NCI-H187 treated with DMSO at 0.1 percent for 48 hours (cell line): ENCODE measurements at places on chromosomes 16 and 17.

DNA sequence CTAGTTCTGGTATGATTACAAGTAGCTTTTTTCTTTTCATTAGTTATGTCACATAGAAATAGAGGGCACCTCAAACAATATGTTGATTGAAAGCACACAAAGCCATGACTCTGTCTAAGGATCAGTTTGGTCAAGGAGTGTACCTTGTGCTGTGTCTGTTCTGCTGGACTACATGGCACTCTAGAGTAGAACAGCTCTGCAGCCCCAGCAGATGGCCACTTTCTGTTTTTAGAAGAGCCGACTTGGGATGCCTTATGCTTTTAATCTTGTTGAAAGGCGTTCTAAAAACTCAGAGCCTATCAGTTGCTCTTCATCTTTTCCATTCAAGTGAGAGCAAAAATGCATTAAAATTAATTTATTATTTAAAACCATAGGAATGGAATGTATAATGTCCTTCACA, 49.3 kb upstream of the CA10 start:
- DNase-seq = no peak

DNA sequence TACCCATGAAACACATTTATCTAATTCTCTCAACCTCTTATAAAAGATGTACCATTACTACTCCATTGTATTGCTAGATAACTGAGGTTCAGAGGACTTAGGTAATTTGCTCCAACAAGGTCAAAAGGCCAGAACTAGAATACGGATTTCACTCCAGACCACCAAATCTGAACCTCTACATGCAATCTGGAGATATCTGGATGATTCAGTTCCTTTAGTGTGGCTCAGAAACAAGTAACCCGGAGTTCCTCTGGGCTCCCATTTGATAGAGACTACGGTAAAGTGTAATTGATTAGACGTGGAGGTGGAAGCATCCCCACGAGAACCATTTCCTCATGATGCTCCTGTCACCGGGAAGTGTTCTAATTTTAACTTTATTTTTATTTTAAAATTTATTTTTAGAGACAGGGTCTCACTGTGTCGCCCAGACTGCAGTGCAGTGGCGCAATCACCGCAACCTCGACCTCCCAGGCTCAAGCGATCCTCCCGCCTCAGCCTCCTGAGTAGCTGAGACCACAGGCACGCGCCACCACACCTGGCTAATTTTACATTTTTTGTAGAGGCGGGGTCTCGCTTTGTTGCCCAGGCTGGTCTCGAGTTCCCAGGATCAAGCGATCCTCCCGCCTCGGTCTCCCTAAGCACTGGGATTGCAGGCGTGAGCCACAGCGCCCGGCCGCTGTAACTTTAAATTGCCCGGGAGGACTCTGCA, 608 bp upstream of the COX10 start:
- no peak for DNase-seq

GRCh38 chr16:58497935-58498334, 2.0 kb upstream of the NDRG4 start:
- no peak for DNase-seq

- no peak for DNase-seq
Measured at GRCh38 chr16:56777482-56777881, 47.6 kb downstream of the NUP93 start.

- no peak for DNase-seq
Measured at GRCh38 chr16:27291106-27291505, 22.5 kb upstream of the NSMCE1 start.

GRCh38 chr17:36755586-36755985, 154.2 kb downstream of the MRM1 start:
- DNase-seq = no peak

DNA sequence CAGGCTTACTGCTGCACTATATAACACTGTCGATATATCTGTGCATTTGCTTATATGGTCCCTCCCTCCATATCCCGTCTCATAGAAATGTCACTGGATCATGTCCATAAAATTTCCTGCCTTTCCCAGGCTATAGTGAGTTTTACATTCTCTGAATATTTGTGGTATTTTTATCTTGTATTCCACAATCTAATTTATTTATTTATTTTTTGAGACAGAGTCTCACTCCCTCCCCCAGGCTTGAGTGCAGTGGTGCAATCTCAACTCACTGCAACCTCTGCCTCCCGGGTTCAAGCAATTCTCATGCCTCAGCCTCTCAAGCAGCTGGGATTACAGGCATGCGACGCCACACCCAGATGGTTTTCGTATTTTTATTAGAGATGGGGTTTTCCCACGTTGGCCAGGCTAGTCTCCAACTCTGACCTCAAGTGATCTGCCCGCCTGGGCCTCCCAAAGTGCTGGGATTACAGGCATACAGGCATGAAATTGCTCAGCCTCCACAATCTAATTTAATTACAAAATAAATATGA, 12.9 kb downstream of the TRIM37 start:
- no peak for DNase-seq

GRCh38 chr16:56610017-56610608, 1.7 kb downstream of the MT2A start:
- no peak for DNase-seq

GRCh38 chr17:51144266-51145022, 8.9 kb upstream of the NME1 start:
- DNase-seq = no peak

DNA sequence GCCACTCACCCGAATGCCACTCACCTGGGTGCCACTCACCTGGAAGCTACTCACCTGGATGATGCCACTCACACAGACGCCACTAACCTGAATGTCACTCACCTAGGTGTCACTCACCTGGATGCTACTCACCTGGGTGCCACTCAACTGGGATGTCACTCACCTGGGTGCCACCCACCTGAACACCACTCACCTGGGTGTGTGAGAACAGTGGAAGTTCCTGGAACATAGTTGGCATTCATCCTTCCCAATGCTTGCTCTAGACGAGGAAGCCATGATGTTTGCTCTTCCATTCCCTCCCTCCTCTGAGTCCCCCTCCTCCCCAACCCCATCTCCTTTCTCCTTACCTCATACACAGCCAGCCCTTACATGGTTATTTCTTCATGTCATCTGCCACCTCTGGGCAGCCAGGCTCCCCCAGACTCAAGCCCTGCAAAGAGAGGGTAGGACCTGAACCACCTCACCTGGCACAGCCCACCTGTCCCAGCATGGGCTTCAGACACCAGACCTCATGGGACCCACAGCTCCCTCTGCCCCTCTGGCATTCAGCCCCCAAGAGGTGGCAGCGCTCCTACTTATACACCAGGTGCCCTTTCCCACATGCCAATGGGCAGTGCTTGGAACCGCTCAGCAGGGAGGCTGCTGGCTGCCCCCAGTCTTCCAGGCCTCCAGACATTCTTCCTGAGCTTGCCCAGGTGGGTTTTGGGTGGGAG, 171.8 kb upstream of the FOXF1 start:
- no peak for DNase-seq

GRCh38 chr16:8892101-8892575, 10.0 kb downstream of the LITAFD start:
- no peak for DNase-seq

DNA sequence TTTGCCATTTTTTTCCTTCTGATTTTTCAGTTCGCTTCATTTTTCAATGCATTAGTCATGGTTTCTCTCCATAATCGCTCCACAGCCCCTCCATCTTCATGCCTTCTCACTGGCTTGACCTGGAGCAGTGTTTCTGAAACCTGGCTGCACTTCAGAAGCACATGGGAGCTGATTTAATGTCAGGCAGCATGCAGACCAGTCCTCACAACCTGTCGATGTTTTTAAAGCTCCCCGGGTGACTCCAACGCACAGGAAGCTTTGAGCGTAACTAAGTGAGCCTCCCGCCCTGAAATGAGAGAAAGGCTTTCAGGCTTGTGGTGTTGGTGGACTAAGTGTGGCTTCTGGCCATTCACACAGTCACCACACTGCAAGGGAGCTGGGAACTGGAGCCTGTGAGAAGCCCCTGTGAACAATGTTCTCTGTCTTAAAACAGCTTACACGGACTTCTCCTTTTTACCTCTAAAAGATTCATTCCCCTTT, 16.8 kb upstream of the DRG2 start:
- no peak for DNase-seq

GRCh38 chr17:69231521-69231920, 2.9 kb upstream of the ABCA10 start:
- no peak for DNase-seq

GRCh38 chr17:19728084-19728495, 11.7 kb upstream of the SLC47A2 start:
- no peak for DNase-seq

GRCh38 chr17:46722662-46723285, 95.7 kb downstream of the WNT3 start:
- no peak for DNase-seq

- no peak for DNase-seq
Measured at GRCh38 chr17:39132192-39132610, 19.2 kb downstream of the PLXDC1 start.

GRCh38 chr16:67278773-67279295, 498 bp upstream of the PLEKHG4 start:
- no peak for DNase-seq

DNA sequence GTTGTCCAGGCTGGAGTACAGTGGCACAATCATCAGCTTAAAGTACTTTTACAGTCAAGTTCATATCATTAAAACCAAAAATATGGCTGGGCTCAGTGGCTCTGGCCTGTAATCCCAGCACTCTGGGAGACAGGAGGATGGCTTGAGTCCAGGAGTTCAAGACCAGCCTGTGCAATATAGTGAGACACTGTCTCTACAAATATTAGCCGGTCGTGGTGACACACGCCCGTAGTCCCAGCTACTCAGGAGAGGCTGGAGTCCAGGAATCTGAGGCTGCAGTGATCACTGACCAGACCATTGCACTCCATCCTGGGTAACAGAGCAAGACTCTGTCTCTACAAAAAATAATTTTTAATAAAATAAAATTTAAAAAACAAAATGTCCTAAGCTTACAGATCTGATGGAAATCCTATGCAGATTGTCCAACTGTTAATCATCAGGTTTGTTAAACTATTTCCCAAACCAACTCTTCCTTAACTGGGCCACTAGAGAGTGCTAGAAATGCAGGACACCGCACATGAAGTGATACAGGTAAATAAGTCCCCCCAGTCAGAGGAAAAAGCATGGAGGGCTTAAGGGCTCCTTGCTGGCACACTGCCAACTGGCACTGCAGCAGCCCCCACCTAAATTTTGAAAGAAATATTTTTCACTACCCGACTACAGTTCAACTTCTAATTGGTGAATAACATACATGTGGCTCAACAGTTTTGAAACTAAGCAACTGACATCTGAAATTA, 2.8 kb downstream of the USP22 start:
- DNase-seq = no peak

DNA sequence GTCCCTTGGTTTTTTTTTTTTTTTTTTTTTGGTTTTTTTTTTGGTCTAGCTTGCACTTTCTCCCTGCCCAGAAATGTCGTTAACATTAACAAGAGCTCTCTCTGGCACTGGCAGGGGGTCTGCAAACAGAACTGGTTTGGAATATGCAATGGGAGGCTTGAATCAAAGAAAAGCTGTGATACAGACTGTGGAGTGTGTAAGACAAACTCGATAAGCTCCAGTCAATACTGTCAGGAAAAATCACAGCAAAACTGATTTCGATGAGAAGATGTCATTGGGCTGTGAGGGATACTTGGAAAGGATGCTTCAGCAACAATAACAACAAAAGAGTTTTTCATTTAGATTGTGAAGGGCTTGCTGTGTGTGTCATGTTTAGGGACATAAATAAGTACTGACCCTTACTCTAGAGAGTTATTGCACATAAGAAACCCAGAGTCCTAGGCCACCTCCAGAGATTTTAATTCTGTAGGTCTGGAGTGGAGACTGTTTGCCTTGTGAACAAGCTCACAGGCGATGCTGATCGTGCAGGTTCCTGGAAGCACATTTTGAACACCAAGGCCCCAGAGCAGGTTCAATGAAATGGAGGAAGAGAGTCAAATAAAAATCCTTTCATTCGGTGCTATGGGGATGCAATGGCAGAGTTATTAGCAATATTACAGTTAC, 470.7 kb upstream of the RBFOX1 start:
- no peak for DNase-seq

DNA sequence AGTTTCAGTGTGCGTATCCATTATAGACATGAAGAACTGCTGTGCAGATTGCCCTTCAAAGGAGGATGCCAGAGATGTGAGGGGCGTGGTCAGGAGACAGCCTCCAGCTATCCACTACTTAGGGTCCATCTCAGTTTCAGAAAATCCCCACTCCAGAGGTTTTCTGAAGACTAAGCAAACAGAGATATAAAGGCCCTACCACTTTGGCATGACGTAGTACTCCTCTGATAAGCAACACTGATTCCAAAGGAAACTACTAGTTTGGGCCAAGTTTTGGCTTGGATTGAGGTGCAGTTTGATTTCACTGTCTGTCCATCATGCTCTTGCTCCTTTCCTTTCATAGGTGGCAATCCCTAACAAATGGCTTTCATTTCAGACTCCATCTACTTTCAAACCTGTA, 228.7 kb downstream of the CDH8 start:
- no peak for DNase-seq

GRCh38 chr16:75088216-75088615, 28.4 kb downstream of the LDHD start:
- DNase-seq = no peak

- DNase-seq = no peak
Measured at GRCh38 chr16:12546918-12547607, 256.6 kb downstream of the CPPED1 start.

DNA sequence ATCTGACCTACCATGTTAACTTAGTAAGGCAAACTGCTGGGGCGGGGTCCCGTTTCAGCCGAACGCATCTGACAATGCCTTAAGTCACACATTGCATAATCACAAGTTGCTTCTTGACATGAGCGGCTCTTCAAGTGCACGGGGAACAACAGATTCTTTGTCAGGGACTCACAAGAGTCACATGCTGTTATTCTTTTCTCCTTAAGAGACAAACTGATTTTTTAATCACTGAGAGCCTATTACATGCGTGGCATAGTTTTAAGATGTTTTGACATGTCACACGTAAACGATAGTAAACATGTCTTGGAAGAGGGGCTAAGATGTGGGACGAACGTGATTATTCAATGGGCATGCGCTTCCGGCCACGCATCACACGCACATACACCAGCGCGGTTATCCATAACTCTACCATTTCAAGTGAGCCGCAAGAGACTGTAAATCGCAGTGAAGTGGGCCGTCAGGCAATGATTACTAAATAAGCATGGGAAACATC, 63.4 kb downstream of the ADCY9 start:
- no peak for DNase-seq

GRCh38 chr16:56108056-56108471, 83.2 kb upstream of the GNAO1 start:
- DNase-seq = no peak

GRCh38 chr16:82300374-82300951, 130.4 kb upstream of the MPHOSPH6 start:
- DNase-seq = no peak

DNA sequence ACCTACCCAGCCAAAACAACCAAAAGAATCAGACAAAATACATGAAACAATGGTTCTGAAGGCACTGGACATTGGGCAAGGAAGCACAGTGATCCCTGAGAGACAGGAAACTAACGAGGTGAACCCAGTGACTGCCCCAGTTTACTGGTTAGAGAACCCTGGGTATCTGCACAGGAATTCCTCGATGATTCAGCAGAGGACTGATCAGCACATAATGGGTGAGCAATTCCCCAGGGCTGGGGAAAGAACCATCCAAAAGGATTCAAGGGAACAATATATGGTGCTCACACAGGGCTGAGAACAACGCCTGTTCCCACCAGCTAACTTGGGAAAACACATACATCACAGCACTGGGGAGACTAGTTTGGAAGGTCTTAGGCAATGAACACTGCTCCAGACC, 167.2 kb downstream of the PARN start:
- DNase-seq = no peak

GRCh38 chr17:6589266-6589946, 33.1 kb upstream of the PITPNM3 start:
- no peak for DNase-seq

GRCh38 chr16:9663588-9663987, 518.6 kb downstream of the GRIN2A start:
- no peak for DNase-seq

GRCh38 chr17:19590912-19591551, 57.4 kb downstream of the SLC47A1 start:
- DNase-seq = no peak
